Transverse colon (tissue), 4 donors: ENCODE measurements at places on chromosomes 11 and 22.

DNA sequence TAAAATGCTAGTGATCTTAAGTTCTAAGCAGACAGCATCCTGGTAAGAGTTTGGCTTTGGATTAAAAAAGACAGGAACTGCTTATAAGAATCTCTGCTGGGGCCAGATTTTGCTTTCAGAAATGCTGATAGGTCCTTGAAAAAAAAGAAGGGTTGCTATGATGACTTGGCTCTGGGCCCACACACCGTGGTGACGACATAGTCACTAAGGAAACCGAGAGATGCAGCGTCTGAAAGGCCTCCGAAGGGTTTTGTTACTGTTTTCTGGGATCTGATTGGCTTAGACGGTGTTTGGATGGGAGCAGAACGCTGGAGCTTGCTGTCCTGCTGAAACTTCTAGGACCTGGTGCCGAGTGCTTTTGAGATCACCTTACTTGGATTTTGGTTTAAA lies 8.4 kb downstream of the FAM118A start:
- peak; percentile 84 for DNase-seq

DNA sequence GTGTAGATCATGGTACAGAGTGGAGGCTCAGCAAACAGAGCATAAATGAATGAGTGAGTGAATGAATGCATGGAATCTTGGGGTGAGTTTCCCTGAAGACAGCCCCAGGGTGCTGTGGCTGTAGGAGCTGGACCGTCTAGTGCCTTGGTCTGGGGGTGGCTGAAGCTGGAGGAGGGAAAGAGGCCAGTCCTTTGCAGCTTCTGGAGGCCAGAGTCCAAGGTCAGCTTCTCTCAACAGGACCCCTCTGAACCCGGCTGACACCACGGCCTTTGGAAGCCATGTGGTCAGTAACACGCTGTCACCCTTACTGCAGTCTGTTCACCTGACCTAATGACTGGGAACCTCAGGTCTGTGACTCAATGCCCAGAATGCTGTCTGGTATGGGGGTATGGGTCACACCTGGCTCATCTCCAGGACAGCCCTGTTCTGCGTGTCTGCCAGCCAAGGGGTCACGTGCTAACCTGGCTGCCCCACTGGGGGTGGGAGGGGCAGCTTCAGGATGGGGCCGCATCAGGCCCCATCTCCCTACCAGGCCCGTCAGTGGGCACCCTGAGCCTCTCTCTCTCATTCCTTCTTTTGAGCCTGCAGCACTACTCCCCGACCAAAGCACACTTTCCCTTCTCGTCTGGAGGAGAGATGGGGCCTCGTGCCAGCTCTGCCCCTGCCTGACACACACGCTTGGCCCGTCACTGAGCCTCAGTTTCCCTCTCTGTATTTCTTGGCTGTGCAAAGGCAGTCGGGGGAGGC lies 24.1 kb upstream of the CHKA start:
- DNase-seq: no peak

- DNase-seq: no peak
Observed at GRCh38 chr11:12807621-12808020, 133.4 kb downstream of the TEAD1 start.

DNA sequence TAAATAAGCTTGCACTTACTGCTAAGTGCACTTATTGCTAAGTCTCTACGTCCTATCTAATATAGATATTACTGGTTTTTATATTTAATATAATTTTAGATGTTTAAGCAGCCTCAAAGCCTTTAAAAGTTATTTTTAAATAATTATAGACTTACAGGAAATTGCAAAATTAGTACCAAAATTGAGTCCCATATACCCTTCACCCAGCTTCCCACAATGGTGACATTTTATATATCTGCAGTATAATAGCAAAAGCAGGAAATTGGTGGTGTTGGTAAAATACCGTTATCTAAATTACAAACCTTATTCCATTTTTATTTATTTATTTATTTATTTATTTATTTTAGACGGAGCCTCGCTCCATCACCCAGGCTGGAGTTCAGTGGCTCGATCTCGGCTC lies 1.9 kb upstream of the AP1B1 start:
- DNase-seq: no peak

DNA sequence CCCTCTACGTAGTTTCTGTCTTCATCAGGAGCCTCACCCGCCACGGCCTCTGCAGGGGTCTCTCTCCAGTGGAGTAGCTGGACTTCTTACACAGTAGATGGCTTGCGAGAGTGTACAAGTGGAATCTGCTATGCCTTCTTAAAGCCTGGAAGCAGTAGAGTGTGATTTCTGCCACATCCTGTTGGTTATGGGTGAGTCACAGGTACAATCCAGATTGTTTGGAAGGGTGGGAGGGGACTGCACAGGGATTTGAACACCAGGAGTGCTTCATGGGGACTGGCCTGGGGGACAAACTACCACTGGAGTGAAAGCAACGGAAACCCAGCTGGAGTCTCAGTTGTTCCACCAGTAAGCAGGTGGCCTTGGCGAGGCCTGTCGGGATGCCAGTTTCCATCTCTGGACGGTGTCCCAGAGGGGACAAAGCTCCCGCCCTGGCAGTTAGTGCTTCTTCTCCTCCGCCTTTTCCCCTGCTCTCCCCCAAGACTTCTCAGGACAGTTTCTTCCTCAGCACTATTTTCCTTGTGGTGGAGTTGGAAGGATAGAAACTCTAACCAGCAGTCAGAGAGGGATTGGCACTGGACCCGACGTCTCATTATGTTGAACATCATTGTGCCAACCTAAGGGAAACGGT lies 85.0 kb upstream of the RCN1 start:
- DNase-seq: no peak

DNA sequence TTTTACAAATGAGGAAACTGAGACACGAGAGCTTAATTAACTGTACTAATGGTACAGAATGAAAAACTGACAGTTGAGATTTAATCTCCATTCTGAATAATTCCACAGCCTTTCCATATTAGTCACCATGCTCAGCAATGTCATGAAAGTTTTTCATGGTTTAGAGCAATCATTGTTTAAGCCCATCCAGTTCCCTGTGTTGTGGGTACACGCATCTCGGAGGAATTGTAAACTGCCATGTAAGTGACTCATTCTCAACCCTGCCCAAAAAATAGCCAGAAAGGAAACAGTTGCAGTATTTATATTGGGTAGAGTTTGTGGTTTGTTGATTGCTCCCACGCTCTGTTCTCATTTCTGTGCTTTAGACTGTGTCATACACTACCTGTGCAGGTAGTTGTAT lies 1790.8 kb downstream of the LRRC4C start:
- no peak for DNase-seq

DNA sequence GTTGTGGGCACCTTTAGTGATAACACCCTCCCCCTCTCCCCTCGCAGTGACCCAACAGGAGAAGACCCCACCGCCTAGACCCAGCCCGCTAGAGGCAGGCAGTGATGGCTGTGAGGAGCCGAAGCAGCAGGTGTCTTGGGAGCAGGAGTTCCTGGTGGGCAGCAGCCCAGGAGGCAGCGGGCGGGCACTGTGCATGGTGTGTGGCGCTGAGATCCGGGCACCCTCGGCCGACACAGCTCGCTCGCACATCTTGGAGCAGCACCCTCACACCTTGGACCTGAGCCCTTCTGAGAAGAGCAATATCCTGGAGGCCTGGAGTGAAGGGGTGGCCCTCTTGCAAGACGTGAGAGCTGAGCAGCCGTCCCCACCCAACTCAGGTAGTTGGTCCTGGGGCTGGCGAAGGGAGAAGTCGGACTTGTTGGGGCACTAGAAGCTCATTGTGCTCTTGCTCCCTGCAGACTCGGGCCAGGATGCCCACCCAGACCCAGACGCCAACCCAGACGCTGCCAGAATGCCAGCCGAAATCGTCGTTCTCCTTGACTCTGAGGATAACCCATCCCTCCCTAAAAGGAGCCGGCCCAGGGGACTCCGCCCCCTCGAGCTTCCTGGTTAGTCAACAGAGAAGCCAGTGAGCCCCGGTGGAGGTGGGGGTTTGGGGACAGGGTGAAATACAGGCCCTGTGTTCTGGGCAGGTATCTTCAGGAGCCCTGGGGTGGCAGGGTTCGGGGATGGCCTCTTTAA lies 4.7 kb downstream of the SPINDOC start:
- DNase-seq: no peak

DNA sequence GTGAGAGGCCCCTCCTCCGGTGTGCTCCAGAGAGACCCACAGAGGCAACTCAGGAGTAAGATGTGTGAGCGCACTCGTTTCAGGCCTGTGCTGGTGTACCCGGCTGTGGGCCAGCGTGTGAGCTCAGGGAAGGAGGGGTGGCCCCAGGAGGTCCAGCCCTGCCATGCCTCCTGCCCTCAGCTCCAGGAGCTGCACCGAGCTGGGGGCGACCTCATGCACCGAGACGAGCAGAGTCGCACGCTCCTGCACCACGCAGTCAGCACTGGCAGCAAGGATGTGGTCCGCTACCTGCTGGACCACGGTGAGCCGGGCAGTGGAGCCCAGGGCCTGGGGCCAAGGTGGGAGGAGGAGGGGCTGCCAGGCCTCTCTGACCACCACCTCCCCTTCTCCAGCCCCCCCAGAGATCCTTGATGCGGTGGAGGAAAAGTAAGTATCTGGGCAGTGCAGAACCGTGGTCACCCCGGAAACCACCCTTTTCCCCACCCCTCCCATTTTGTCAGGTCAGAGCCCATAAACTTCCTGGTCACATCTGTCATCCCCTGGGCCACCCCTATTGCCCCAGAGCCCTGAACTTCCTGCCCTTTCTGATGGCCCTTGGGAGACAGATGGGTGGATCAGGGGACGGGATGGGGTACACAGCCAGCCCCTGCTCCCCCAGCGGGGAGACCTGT lies 2.5 kb upstream of the MDK start:
- DNase-seq: no peak

DNA sequence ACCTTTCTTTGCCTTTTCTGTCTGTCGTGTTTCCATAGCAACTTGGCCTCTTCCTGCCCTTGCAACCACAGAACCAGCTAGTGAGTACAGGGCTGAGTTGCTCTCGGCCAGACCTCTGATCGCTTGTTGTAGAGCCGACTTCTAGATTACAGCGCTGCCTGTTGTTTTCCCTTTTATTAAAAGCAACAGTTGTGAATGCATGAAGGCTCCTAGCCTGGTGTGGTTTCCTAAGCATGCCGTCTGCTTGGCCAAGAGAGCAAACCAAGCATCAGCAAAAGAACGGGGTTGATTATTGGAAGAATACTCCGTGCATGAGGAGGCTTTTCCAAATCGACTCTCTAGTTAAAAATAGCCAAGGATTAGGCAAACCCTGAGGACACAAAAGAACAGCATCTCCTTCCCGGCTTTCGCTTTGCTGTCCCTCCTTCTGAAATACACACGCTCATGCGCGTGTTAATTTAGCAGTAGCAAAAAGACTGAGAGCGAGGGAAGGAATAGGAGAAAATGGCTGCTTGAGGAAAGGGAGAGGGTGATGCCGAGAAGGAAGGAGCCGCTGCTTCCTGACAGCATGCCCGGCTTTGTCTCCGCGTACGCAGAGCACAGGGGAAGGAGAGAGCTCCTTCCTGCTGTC lies 71.5 kb upstream of the TTC12 start:
- no peak for DNase-seq
